Stromal cell of bone marrow (primary cell): ENCODE measurements at places on chromosomes 2 and 18.

- no peak for DNase-seq
Observed at GRCh38 chr18:25743646-25744151, 346.7 kb downstream of the SS18 start.

DNA sequence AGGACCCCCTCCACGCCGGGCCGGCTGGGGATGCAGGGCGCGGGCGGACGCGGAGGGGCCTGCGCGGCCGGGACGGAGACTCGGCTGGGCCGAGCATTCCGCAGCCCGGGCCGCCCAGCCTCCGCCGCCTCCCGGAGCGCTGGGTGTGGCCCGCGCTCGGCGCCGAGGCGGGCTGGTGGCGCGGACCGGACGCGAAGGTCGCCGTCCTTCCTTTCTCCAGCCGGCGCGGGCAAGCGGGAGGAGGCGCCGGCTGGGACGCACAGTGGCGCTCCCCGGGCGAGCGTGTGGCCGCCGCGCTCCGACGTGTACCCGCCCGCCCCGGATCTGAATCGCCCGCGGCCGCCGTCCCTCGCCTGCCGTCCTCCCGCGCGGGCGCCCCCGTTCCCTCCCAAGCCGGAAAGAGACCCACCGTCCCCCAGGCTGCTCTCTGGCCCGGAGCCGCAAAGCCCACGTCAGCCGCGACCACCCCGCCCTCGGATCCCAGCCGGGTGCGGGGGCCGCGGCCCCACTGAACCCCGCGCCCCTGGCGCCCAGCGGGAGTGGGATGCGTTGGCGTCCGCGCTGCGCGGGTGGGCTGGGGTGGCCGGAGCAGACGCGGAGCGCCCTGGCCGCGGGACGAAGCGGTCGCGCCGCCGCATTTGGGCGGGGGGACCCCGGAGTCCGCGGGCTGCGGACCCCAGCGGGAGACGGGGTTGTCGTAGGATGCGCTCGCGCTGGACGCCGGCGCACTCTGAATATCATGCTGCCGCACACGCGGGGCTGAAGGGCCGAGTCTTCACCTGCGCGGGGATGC, 634 bp downstream of the SPATS2L start:
- DNase-seq = no peak

DNA sequence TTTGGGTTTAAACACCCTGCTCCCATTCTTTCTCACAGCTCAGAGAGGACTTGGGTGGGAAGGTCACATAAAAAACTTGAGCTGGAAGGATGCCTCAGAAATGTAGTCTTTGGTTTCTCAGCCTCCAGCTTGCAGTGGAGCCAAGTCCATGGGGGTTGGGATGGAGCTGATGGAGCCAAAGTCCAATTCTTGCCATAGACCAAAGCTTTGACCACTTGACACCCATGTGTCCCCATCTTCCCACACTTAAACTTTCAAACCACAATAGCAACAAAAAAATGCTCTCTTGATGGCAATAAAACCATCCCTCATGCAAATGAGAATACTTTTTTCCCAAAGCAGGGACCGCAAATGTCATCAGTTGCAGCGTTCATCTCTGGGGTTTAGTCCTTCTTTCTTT, 14.7 kb upstream of the DAW1 start:
- no peak for DNase-seq

- DNase-seq = peak; percentile 25
Observed at GRCh38 chr2:10161961-10162441, 39.5 kb downstream of the RRM2 start.

DNA sequence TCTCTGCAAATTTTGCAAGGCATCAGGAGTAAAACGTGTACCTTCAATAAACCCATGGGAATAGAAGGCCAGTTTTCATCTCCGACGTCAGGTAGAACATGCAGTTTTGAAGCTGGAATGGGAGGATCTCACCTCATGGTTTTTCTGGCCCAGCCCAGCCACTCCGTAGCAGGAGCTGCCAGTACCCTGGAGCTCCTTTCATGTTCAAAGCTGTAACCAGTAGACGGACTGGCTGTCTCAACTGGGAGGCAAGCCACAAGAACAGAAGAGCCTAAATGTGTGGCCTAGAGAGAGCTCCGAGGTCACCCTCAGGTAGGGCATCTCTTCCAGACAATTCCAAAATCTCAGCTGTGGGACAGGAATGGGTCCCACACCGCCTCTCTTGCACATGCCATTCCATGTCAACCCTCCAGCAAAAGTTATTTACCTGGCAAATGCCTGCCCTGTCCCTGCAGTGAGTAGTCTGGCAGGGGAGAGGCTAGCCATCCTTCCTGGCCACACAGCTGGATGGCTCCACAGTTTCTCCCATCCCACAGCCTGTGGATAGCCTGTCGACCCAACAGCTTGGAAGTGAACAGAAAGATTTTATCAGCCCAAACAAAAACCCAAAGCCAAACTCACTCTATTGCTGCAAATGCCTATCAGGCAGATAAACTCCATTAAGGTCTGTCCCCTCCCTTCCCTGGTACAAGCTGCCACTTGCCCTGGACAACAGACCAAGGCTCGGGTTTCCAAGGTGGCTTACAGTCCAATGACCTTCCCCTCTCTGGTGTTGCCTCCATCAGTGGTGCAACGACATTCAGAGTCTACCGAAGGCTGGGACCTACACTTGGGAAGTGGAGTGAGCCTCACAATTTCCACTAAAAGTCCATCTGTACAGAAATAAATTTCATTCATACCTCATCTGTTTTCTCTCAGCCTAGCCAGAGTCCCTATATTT, 27.8 kb downstream of the CRACDL start:
- no peak for DNase-seq

GRCh38 chr2:144513388-144514101, 6.4 kb downstream of the ZEB2 start:
- peak; percentile 76 for DNase-seq

GRCh38 chr2:73020657-73021370, 50.7 kb downstream of the SFXN5 start:
- peak; percentile 69 for DNase-seq

DNA sequence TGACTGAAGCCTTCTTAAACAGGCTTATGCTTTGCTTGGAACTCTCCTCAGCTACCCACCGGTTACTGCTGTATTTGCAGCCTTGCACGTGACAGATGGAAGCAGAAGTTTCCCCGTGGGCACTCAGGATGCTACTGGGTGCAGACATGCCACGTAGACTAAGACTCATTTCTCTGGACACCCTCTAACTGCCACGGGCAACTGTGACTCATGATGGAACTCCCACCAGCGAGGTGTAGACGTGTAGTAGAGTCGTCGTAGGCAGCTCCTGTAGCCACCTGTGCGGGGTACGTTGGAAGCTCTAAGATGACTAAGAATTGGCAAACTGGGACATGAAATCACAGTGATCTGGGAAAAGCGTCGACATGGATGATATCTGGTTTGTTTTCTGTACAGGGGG, 27.5 kb downstream of the TSHZ1 start:
- no peak for DNase-seq
